A549 (cell line): ENCODE measurements at places on chromosomes 12 and 14.

GRCh38 chr12:130423991-130424857, 86.5 kb downstream of the PIWIL1 start:
- no peak for DNase-seq

GRCh38 chr12:106042037-106042436, 96.7 kb downstream of the NUAK1 start:
- DNase-seq, result no peak

DNA sequence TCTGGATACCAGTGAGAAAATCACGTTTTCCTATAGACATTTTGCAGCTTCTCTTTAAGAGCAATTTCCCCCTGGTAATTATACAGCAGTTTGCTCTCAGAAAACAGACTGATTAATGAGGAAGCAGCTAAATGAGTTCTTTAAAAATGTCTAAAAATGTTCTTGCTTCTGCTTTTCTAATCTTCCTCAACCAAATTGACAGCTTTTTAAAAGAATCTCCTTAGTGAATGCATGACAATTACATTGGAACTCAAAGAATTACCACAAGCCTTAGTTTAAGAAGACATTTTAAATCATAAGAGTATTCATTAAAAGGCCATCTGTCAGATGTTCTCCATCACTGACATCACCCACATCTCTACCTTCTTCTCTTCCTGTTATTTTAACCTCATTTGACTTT, 135.8 kb upstream of the PLXNC1 start:
- no peak for DNase-seq

DNA sequence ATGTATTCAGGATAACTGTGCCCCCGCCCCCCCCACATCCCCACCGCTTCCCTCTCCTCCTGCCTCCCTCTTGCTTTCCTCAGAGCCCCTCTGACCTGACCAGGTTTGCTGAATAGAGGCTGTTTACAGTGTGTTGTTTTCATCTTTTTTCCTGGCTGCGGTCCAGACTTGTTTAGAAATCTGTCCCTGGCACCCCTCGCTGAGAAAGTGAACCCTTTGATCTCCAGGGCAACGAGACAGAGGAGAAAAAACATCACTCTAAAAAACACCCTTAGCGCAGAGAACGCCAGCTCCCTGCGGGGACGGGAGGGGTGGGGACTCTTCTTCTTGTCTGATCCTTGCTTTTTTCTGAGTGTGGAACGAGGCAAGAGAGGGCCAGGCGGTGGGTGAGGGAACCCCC, 22.5 kb downstream of the SDS start:
- DNase-seq, result no peak

DNA sequence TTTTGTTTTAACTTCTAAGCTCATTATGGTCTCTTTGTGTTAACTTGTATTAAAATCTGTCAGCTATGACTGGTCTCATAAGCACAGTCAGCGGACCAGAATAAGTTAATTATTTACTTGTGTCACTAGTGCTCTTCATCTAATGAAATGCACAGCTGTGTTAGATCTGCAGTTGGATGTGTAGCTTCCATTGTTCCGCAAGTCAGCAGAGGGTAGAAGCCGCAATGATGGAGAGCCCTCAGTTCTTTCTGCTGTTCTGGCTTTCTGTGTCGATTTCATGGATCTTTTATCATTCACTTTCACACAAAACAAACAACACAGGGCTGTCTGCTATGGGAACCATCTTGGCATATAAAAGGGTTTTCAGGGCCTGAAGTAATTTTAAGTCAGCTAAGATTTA, 89.3 kb upstream of the RFX4 start:
- DNase-seq, result no peak

GRCh38 chr14:65019944-65020566, 33.4 kb downstream of the FNTB start:
- peak; percentile 51 for DNase-seq

- no peak for DNase-seq
Measured at GRCh38 chr12:22687361-22688076, 62.5 kb downstream of the ETNK1 start.

DNA sequence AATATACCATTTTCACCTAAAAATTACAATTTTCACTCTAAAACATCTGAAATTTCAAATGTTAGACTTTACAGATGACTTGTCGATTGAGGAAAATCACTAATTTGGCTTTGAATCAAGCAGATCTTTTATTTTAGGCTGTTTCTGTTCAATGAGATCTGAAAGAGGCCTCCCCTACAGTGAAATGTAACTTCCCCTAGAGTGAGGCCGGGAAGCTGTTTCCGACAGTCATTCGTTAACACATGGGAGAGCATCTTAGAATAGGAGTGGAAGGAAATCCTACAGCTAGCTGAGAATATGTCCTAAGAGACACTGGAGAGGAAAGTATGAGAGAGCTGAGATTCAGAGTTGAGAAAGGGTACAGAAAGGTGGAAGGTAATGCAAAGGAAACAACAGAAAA, 5.7 kb upstream of the C14orf93 start:
- DNase-seq, result no peak

DNA sequence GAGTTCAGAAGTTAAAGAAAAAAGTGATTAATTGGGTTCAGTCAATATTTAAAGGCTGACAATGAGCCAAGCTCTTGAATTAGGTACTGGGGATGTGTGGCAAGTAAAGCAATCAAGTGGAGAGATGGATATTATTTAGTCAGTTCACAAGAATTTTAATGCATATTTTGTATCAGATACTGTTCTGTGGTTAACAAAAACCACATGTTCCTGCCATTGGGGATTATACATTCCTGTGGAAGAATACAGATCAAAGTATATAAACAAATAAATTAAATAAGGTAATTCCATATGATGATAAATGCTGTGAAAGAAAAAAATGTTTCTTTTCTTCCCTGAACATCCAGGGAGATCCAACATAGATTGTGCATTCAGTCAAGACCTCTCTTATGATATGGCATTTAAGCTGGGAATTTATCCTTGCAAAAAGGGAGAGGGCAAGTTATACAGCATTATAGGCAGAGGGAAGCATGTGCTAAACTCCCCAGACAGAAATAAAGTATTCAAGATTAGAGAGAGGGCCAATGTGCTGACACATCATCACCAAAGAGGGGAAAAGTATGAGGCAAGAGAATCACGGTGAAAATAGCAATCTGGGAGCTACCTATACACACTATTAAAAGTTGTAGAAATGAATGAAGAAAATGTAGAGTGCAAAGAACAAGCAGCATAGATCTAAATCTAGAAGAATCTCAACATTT, 17.6 kb upstream of the A2M start:
- DNase-seq, result no peak

DNA sequence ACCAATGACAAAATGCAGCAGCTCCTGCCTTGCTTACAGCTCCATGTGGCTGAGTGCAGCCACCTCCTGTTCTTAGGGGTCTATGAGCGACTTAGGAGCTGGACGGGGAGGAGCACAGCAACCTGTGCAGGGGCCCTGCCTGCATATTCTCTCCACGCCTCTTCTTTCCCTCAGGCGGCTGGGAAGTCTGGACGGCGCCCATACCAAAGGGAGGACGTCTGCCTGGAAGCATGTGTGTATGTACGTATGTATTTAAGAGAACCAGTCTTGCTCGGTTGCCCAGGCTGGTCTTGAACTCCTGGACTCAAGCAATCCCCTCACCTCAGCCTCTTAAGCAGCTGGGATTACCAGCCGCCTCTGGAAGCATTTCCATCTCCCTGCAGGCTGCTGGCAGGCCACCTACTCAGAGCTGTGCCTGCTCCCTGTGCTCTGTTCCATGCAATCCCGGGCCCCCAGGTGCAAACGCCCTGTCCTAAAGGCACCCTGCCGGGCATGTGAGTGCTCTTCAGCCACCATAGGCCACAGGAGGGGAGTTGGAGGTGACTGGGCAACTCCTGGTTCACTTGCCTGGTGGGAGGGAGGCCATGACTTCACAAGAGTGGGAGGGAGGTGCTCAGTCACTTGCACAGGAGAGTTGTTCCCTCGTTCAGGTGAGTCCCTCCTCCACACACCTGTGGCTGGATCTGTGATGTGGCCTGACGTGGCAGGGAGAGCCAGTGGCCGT, 44.3 kb downstream of the KCNA5 start:
- DNase-seq, result no peak

DNA sequence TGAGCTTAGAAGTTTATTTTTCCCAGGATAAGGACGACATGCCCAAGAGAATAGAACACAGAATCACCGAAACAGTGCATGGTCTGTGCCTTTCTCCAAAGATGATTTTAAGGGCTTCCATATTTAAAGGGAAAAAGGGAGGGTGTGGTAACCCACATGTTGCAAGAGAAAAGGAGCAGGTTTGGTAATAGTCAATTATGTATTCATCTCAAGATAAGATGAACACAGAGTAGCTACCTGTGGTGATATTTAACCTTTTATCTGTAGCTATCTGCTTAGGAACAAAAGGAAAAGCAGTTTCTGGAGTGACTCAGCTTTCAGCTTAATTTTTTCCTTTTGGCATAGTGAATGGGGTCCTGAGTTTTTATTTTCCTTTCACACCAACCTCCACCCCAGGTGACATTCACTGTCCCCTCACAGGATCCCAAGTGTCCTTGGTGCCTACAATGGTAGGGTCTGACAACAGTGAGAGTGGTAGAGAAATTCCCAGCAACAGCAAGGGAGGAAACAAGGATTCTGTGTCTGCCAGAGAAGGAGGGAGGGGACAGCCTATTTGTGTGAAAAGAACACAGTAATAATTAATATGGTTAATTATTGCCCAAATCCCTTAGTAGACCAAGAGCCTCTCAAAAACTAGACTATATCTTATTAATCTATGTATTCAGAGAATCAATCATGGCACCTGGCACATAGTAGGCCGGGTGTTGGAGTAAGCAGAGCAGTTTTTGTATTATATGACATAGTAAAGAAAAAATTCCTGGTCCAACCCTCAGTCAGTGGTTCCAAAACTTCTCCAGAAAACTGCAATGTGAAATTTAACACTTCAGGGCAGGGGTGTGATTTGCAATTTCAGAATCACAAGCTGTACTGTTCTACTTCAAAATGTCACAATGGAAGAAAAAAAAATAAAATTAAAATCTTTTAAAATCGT, 154.5 kb downstream of the PHLDA1 start:
- no peak for DNase-seq

GRCh38 chr12:32273712-32274111, 125.6 kb upstream of the FGD4 start:
- DNase-seq, result no peak

- DNase-seq, result no peak
Measured at GRCh38 chr14:103139132-103140025, 16.1 kb downstream of the TNFAIP2 start.

GRCh38 chr12:100897240-100897639, 102.7 kb downstream of the ANO4 start:
- no peak for DNase-seq

- peak; percentile 39 for DNase-seq
Measured at GRCh38 chr14:95431199-95432143, 85.0 kb downstream of the SYNE3 start.

DNA sequence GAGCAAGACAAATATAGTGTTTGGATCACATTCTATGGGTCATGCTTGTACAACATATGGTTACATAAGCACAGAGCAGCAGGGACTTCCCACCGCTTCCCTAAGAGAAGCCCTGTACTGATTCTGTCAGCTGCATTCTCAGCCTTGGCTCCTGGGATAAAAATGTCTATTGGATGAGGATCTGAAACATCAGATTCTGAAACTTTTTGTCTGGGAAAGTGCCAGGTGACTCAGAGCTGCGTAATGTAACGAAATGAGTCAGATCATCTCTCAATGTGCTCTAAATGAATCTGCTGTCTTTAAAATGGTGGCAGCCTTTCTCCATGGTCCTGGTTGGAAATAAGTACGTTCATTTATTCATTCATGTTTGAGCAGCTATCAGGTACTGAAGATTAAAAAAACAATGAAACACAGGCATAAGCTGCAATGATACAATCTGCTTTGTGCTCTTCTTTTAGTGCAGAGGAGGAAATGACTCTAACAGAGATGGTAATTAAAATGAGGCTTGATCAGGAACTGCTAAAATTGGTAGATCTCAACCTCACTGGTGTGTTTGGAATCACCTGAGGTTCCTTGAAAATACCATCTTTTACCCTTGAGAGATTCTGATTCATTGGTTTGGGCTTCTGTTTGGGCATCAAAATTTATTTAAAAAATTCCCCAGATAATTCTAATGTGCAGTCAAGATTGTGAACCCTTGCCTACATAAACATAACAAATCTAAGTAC, 99.1 kb upstream of the NAP1L1 start:
- peak; percentile 80 for DNase-seq

- DNase-seq, result no peak
Measured at GRCh38 chr14:102778338-102779083, 1.3 kb downstream of the TRAF3 start.
